ENCODE measurements at places on chromosomes 4 and X.

DNA sequence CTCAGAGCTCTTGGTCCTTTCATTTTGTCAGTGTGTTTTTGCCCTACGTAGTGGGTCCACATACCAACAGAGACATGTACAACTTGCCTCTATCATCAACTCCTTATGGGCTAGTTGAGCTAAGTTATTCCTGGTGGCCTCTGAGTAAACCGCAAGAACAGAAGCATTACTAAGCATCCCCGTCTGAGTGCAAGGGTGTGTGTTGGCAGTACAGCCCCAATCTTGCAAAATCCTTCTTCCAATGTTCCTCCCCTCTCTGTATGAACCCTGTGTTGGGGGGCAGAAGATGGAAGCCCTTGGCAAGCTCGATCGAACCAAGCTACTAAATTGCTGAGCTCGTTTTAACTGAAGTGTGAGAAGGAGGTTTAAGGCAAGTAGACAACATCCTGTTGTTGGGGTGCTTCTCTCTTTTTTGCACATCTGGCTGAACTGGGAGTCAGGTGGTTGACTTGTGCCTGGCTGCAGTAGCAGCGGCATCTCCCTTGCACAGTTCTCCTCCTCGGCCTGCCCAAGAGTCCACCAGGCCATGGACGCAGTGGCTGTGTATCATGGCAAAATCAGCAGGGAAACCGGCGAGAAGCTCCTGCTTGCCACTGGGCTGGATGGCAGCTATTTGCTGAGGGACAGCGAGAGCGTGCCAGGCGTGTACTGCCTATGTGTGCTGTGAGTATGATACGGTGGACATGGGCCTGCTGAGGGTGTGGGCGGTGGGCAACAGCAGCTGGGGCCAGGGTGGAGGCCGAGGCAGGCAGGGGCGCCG, at the start of gene SH2D1A:
SH2D1A (plus strand) TSS at position 447 of the 760 bp plus-strand sequence; CDS start at position 527, 80 bp downstream.
- no peak for DNase-seq

- no peak for DNase-seq
Measured at GRCh38 chrX:68669871-68670270, 22.4 kb downstream of the STARD8 start.

DNA sequence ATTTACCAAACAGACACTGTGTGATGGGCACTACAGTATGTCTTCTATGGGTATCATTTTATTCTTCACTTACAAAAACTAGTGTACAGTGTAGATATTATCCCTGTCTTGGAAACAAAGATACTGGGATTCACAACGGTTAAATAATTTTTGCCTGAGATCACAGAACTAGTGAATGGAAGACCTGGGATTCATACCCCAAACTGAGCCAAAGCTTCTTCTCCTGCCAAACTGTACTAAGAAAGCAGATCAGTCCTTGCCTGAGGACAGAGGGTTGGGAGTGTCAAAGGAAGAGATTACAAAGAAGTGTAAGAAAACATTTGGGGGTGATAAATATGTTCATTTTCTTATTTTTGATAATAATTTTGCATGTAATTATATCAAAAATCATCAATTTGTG, 43.1 kb downstream of the PPA2 start:
- no peak for DNase-seq

DNA sequence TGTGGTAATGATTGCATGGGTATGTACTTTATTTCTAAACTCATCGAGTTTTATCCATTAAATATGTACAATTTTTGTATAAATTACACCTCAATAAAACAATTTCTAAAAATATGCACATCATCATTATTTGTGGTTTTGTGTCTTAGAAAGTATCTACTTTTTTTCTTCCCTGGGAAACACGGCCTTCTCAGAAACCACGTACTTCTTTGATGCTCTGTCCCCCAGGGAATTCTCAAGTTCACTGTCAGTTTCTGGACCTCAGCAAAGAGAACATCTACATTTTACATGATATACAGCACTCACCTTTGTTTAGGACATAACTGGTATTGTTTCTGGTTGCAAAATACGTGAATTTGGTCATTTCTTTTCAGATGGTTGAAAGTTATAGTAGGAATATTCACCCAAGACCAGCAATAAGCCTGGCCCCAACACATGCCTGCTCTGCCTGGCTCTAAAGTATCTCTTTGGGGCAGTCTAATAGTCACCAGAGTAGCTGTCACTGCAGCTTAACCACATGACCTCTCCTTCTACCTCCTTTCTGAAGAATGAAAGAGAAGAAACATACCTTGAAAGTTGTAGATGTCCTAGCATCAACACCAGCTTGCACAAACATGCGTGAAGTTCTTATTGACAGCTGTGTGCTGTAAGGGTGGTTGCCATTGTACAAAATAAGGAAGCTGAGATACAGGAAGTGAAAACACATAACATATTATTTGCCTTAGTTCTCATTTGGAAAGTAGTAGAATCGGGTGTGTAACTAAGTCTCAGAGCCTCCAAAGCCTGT, 48.4 kb upstream of the SPANXN4 start:
- DNase-seq = no peak
